ENCODE measurements at places on chromosomes 12 and 14. TPM values are rescaled to one million over a fixed set of nuclear protein-coding genes. Genes with fewer than 3 reads are reported as not detected.

DNA sequence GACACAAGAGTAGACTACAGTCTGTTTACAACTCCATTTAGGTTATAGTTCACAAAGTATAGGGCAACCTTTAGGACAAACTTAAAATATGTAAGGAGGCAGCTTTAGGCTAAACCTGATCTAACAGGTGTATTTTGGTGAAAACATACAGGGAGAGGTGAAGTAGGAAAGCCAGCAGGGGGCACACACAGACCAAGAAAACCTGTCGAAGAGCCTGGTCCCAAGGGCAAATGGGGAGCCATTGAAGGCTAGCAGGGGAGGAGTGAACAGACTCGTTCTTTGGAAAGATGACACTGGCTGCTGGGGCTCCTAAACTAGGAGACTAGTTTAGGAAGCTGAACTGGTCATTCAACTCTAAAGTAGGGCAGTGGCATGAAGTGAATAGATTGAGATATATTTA is 138.8 kb upstream of the WSCD2 start:
- DNase-seq = peak; percentile 28

DNA sequence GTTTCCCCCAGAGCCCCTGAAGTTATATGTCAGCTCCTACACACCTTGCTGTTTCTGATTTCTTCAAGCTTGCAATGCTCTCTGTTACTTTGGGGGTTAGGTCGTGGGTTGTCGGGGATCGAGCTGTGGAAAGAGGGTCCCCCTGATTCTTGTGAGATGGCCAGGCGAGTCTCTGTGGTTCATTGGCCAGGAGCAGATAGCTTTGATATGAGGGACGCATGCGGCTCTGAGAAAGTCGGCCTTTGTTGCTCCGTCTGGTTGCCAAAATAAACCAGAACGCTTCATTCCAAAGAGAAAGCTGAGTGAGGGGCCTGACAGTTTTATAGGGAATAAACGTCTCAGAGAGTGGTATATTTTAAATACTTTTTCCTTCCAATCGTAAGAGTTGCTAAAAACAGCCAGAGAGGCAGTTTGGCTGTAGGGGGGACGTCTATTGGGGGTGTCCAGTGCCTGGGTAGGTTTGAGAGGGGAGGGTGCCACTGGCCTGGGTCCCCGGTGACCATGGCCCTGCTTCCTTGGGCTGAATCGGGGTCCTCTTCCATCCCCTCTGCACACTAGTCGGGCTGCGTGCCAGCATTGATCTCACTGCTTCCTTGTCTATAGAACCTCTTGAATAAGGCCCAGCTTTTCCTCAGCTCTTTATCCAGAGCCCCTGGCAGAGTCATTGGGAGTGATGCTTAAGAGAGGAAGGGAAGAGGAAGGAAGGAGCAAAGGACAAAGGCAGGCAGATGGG is 18.9 kb downstream of the CCND2 start:
- no peak for DNase-seq

GRCh38 chr12:88574278-88574677 is 6.0 kb downstream of the KITLG start:
- DNase-seq = no peak

- DNase-seq = no peak
Measured at GRCh38 chr12:131057211-131057721, 103.6 kb downstream of the ADGRD1 start.

The OR4K5 gene
- not detected for total RNA-seq

DNA sequence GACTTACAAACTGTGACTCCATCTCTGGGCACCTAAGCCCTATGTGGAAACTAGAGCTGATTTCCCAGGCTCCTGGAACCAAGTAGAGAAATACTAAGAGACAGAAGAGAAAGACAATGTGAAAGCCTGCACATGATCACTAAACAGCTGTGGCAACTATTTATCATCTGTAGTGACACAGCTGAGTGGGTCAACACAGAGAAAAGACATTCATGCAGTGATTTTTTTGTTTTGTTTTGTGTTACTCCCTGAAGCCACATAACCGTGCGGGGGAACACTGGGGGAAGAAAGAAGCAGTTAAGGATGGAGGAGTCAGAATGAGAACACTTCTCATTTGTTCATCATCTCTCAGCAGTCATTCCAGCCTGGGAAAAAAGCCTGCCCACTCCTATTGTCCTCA is 1.5 kb downstream of the PRR4 start:
- no peak for DNase-seq

GRCh38 chr12:120979220-120979861 is 998 bp downstream of the HNF1A start:
- no peak for DNase-seq

DNA sequence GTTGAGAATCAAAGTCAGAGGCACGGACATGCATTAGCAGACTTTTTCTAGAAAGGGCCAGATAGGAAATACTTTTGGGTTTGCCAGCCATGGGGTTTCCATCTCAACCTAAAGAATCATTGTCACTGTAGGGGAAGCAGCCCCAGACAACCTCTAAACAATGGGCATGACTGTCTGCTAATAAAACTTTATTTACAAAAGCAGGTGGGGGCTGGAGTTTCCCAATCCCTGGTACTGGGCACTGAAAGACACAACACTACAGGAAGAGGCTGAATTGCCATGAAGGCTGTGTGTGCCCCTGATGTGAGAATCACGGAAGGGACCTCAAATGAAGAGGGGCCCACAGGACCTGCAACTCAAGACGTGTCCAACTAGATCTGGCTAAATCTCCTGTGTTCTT is 62.0 kb upstream of the GPR68 start:
- no peak for DNase-seq

The KCNJ8 gene
- 16.1 TPM for total RNA-seq

Data from lung (tissue), 17 donors.